Stromal cell of bone marrow (primary cell): ENCODE measurements at places on chromosomes 6 and 20.

- no peak for DNase-seq
Measured at GRCh38 chr6:72784071-72784470, 162.2 kb downstream of the KCNQ5 start.

DNA sequence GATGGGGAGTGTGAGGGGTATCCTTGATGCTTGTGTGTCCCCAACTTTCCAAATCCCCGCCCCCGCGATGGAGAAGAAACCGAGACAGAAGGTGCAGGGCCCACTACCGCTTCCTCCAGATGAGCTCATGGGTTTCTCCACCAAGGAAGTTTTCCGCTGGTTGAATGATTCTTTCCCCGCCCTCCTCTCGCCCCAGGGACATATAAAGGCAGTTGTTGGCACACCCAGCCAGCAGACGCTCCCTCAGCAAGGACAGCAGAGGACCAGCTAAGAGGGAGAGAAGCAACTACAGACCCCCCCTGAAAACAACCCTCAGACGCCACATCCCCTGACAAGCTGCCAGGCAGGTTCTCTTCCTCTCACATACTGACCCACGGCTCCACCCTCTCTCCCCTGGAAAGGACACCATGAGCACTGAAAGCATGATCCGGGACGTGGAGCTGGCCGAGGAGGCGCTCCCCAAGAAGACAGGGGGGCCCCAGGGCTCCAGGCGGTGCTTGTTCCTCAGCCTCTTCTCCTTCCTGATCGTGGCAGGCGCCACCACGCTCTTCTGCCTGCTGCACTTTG is at the start of gene TNF:
Gene TNF (plus strand): TSS at position 231 of the 567 bp plus-strand sequence. CDS start 177 bp downstream, at position 408.
- DNase-seq: no peak

- DNase-seq: no peak
Measured at GRCh38 chr6:7561153-7561964, 19.9 kb downstream of the DSP start.

- no peak for DNase-seq
Measured at GRCh38 chr20:39943336-39943735, 745.7 kb downstream of the MAFB start.

- DNase-seq: no peak
Measured at GRCh38 chr6:12271997-12272396, 18.2 kb upstream of the EDN1 start.

DNA sequence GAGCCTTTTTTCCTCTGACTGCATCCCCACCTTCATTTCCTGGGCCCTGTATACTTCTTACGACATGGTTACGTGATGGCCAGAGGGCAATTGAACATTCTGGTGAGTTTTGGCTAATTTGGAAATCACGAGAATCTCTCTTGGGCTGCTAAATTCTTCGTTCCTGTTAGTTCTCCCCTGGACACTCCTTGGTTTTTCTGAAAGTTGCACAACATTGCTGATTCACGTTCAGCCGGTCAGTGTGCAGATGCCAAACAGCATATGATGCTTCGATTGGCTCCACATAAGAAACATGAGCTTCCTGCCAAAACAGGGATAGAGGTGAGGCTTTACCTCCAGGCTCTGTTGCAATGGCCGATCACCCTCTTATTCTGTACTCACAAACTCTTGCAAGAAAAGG is 119.4 kb upstream of the LY86 start:
- DNase-seq: no peak

GRCh38 chr6:140897349-140897748 is 1235.4 kb upstream of the GJE1 start:
- no peak for DNase-seq

DNA sequence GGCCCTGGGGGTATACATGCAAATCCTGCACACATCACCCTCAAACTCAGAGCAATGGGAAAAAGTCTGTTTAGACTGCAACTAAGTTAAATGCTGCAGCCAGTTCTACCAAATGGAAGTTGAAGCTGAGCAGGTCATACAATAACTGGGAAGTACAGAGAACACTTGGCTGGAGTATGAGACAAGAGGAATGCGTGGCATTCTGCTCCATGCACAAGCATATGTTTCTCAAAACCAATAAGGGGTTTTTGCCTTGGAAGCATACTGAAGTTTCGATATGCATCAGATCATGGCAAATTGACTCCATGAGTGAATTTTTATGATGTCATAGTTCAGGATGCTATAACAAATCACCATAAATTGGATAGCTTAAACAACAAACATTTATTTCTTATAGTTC is 193.8 kb downstream of the COL12A1 start:
- DNase-seq: no peak

GRCh38 chr6:10390495-10391298 is 24.2 kb downstream of the TFAP2A start:
- no peak for DNase-seq

DNA sequence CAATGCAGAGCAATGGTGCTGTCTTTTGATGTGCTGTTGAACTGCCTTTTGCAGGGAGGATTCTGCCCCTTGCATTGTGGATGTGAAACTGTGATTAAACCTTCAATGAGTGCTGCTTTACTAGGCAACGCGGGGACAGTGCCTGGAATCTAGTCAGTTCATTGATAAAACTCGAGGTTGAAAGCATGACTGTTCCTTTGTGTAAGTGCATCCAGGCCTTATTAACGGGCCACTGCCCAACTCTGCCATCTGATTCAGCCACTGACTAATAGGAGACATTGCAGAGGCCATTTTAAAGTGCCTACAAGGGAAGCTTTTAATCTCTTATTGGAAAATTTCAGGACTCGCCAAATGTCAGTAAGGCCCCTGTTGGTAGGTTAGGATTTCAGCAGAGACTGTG is 49.3 kb downstream of the SLC35F1 start:
- no peak for DNase-seq

- DNase-seq: peak; percentile 89
Measured at GRCh38 chr6:30981942-30982772, 1.4 kb upstream of the MUC21 start.

- no peak for DNase-seq
Measured at GRCh38 chr6:16450821-16451220, 212.4 kb downstream of the GMPR start.

GRCh38 chr20:4509825-4510522 is 211.7 kb upstream of the PRND start:
- no peak for DNase-seq

GRCh38 chr20:64104667-64105451 is 2.5 kb downstream of the NPBWR2 start:
- DNase-seq: no peak

DNA sequence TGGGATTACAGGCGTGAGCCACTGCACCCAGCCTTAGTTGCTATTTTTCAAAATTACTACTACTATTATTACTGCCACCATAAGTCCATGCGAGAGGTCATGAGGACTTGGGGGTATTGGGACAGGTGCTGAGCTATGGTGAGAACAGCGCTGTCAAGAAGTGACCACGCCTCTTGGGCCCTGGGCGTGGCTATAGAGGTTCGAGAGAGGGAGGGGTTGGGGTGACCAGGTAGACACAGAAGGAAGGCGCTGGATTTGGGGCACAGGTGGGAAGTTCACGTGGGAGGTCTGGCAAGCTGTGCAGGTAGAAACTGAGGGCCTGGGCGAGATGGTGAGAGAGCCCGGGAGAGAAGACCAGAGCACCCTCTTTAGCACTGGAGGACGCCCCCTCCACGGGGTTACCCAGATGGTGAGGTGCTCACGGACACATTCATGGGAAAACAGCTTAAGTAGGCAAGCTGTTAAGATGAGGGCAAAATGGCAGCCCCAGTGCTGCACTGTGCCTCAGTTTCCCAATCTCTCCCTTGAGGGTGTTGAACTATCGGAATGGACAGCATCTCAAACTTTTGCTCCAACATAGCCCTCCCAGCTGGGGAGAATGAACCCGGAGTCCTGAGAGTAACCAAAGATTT is 61.0 kb downstream of the RAB44 start:
- DNase-seq: no peak

- no peak for DNase-seq
Measured at GRCh38 chr6:155212106-155212505, 51.7 kb upstream of the CLDN20 start.

DNA sequence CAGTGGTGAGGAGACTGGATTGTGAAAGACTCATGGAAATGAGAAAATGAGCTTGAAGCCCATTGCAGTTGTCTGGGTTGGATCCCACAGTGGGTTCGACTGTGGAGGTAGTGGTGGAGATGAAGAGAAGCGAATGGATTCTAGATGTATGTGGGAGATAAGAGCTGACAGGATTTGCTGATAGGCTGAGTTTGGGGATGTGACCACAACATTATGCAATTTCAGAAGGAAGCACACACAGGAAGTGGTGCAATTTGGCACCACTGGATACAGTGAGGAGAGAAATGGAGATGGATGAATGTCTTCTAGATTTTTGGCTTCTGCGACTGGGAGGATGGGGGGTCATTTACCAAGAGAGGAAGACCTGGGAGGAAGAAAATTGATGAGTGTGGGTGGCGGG is 64.4 kb upstream of the MAFB start:
- DNase-seq: no peak

DNA sequence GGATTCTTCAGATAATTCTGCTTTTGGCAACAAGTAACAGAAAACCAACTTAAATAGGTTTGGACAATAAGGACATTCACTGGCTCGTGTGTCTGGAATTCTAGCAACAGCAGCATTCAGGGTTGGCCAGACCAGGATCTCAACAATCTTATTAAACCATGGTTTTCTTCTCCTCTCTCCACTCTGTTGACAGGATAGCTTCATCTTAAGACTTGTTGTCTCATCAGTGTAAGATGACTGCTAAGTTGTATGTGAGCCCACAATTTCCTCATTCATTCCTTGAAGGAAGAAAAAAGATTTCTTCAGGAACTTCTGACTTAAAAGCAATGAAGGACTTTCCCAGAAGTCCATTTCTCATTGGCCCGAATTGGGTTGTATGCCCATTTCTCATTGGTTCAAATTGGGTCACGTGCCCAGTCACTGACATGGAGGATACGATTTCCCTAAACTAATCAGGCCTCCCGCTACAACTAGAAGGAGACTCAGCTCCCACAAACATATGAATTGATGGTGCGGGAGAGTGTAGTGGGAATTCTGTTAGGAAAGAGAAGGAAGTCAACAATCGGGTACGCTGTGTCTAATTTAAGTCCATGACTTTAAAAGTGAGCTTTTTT is 83.7 kb downstream of the SLC22A3 start:
- DNase-seq: no peak

DNA sequence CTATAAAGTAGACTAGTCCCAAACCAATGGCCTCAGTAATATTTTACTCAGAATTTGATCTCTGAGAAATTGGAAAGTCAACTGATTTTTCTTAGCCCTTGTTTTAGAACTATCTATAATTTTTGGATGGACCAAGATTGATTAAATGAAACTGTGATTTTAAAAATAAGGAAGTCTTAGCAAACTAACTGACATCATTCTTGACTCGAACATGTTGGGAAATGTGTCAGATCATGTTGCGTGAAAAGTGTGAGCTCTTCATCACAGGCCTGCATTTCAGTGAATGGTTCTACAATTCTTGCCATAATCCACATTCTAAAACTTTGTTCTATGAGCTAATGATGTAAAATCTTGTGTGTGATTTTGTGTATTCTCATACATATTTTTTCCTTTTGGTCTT is 11.0 kb downstream of the TNFAIP3 start:
- DNase-seq: peak; percentile 47

DNA sequence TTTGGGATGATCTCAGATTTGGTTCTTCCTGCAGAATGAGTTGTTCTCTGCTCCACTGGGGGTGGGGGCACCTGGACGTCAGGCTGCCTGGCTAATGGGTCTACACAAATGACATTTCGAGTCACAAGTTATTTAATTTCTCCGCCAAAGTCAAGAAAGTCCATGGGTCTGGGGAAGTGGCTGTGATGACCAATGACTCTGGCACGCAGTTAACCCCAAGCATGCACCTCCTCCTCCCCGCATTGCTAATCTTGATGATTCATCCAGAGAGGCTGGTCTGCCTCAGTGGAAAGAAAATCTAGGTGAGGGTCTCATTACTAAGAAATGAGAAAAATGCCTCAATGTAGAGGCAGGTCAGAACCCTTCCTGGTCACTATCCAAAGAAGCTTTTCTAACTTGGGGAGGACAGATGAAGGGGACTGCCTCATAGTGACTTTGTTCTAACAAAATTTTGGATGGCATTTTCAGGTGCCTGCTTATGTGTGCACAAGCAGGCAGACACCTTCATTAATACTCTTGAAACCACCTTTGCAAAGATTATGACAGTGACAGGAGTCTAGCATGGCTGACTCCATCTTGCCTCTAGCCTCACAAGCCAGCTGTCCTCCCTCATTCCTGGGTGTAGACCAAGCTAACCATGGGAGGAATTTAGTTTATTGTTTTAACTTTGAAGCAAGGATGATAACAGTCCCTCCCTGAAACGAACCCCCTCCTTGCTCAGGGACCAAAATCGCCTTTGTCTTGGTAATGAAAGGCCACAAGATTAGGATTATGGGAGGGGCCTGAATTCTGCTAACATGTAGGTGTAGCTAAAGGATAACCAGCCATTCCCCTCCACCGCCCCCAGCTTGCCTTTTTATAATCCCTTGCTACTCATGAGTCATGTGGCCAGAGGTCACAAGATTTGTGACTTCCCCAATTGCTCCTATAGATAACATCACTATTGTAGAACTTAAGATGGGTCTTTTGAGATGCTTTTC is 98.6 kb upstream of the MRPS10 start:
- DNase-seq: peak; percentile 92

DNA sequence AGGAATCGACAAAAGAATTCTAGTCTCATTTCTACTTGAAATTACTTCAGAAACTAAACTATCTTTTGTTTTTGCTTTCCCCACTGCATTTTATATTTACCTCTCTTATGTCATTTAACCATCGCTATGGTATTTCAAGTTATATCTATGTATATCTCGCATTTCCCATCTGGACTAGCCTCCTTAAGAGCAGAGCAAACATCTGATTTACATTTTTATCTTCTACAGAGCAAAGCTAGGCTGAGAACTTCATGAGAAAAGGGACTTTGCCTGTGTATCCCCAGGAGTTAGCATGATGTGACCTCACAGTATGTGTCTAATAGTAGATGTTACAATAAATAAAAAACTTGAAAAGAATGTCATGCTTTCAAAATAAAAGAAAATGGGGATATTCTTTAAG is 201.2 kb downstream of the PTPRK start:
- no peak for DNase-seq

GRCh38 chr6:63527658-63528514 is 44.4 kb upstream of the LOC128125822 start:
- peak; percentile 97 for DNase-seq

DNA sequence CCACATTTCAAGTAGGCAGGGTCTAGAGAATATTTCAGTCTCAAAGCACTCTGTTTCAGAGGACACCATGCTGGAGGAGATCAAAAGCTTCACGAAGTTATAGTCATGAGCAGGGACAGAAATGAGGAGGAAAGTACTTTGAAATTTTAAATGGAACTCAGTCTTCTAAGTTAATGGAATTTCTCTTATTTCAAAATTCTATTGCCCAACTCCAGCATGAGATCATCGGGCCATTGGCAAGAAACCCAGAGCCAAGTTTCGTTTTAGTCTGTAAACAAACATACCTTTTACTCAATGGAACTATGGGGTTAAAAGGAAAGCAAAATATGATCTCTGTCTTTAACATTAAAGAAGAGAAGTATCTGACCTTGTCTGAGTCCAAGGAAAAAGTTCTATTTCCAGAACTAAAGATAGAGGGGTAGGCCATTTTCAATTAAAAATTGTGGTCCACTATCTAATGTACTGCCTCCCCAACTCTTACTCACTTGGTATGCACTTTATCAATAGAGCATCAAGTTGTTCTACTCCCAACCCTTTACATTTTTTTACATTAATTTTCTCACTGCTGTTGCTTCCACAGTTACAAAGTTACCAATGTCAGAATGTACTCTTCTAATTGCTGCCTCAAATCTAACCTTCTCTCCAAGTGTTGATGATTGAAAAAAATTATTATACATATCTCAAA is 235.3 kb upstream of the NRSN1 start:
- DNase-seq: peak; percentile 15
